ENCODE measurements at places on chromosomes 3 and 15.

DNA sequence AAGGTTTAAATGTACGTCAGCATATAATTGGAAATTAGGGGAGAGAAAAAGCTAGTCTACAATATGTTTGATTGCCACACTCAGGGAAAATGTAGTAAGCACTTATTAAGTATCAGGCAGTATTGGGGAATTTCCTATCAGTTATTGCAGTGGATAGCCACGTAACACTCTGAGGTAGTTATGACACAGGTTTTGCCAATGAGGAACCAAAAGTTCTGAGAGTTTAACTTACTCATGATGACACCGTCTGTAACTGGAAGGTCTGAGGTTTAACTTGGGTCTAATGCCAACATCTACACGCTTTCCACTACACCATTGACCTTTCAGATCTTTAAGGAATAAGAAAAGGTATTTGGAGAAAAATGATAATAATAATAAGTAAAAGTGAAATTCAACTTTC is 89.5 kb downstream of the ZMAT3 start:
- no peak for DNase-seq

DNA sequence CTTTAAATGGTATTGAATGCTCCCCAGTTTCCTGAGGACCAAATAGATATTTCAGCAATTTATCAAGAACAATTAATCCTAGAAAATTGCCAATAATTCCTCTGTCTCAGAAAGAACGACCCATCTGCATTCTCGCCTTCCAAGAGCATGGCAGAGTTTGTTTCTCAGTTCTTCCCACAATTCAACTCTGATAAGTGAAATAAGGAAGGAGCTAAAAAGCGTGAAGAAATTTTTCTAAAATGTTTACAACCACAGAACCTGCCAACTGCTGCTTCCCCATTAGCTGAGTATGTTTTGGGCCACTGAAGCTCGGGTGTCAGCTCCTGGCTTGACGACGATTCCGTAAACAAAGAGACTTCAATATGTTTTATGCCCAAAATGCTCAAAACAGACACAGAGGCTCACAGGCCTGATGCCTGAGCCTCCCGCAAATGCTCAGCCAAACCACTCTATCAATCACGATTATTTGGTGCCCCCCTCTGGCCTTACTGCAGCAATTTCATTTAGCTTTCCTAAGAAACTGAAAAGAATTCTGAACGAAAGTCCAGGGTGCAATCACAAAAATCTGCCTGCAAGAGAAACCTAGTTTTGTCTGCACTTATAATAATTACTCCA is 259.2 kb upstream of the CCDC54 start:
- DNase-seq = peak; percentile 78

GRCh38 chr15:38354315-38354929 is 99.5 kb upstream of the FAM98B start:
- peak; percentile 73 for DNase-seq

- no peak for DNase-seq
Observed at GRCh38 chr15:29031502-29032228, 145.9 kb downstream of the APBA2 start.

GRCh38 chr3:145906301-145906700 is 254.7 kb downstream of the PLOD2 start:
- peak; percentile 16 for DNase-seq

GRCh38 chr3:50625231-50626182 is 8.6 kb downstream of the MAPKAPK3 start:
- DNase-seq = no peak

DNA sequence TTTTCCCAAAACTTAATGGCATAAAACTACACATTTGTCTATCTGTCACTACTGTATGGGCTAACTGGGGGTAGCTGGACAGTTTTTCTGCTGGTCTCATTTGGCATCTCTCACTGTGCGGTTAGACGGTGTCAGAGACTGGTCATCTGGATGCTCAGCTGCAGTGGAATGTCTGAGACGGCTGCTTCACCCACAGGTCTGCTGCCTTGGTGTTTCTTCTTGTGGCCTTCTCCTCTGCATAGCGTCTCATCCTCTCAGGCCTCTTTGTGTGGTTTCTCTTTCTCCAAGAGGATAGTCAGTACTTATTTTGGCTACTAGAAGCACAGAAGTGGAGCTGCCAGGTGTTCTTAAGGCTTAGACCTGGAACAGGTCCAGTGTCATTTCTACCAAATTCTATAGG is 35.9 kb upstream of the GOLGA6L9 start:
- DNase-seq = no peak

- no peak for DNase-seq
Observed at GRCh38 chr3:65377637-65378036, 661.1 kb downstream of the MAGI1 start.

- DNase-seq = no peak
Observed at GRCh38 chr15:87779746-87780145, 476.8 kb downstream of the NTRK3 start.

GRCh38 chr3:132722165-132723023 is at the start of gene NPHP3:
Gene NPHP3 (minus strand): TSS chr3:132722409. CDS start chr3:132722355, 54 bp downstream.
- DNase-seq = peak; percentile 97

GRCh38 chr3:197820550-197821335 is 29.7 kb downstream of the LRCH3 start:
- DNase-seq = no peak

DNA sequence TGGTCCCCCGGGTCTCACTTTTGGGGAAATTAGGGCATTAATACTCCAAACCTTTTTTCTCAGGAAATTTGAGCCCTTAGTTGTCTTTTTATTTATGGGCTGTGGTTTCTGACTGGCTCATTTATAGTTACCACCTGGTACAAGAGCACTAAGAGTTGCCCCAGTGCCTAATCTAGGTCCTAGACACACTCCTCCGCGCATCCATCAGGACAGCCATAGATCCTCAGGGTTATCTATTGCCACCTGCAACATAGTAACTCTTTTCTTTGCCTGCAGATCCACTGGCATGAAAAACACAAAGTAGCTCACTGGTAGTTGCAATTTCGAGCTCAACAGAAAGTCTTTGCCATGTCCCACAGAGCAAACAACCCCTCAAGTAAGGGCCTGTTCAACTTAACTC is 576.4 kb upstream of the ROBO2 start:
- no peak for DNase-seq

DNA sequence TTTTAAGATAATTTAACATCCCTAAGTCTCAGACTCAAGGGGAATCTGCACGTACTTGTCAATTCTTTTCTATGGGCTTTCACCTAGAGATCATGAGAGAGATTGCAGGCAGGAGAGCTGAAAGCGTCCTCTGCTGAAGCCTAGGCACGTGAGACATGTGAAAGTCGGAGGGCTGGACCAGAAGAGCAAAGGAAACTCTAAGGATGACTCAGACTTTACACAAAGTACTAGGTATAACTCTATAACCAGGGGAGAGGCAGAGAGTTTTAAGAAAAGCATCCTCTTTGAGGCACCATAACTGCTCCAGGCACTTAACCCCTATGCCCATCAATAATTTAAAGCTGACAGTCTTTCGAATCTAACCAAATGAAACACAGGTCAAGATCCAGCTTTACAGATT is 436.6 kb downstream of the VGLL3 start:
- no peak for DNase-seq

- no peak for DNase-seq
Observed at GRCh38 chr3:126452213-126452612, 23.5 kb downstream of the ZXDC start.

DNA sequence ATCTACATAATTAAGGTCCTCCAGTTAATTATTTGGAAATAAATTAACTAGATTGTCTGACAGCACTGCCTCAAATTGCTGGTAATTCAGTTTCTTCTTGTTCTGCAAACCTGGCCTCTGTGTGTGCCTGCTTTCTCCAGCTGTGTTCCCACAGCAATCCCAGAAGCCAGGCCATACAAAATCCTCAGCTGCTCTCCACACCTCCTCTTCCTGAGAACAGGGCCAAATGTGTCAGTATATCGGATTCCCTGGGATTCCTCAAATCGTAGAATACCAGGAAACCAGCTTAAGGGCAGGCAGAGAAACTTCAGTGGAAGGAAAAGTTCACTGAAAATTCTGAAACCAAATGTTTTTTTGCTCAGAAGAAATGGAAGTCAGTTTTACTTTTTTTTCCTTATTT is 261.4 kb downstream of the ZMAT3 start:
- peak; percentile 69 for DNase-seq

- DNase-seq = no peak
Observed at GRCh38 chr3:131329774-131330173, 51.8 kb upstream of the NUDT16 start.

- DNase-seq = no peak
Observed at GRCh38 chr15:35019404-35020327, 31.6 kb upstream of the ZNF770 start.

DNA sequence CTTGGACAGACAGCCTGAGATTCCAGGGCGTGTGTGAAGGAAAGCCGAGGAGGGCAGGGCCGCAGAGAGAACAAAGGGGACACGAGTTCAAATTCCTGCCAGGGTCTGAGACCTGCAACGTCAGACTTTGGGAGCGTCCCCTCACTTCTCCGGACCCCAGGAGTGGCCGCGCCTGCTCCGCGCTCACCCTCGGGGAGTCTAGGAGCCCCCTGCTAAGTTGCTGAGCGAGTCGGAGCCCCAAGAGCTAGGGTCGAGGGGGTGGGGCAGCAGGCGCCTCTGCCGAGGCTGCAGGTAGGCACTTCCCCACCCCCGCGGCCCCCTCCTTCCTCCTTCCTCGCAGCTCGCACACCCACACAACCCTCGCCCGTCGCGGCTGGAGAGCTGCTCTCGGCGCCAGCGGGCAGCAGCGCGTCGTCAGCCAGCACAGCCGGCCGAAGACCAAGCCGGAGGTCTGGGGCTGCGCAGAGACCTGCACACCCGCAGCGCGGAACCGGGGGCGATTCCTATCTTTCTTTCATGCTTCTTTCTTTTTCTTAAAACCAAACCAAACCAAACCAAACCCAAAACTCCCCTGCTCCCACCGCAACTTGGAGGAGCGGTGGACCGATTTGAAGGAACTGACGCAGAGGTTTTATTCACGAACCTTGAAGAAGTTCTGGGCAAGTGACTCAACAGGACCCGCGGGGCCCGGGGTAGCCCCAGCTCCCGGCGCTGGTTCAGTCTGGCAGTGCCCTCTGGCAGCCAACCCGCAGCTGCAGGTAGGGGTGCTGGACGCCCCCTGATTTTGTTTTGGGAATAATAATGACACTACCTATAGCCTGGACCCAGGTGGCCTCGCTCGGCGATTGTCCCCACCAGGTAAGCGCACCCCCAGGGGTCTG is at the start of gene ANKRD34C:
Gene ANKRD34C, plus strand, starts transcription at position 352 of the 881 bp plus-strand sequence. CDS start 10,563 bp downstream, outside the sequence.
- no peak for DNase-seq

- DNase-seq = no peak
Observed at GRCh38 chr3:191105418-191105817, 93.6 kb upstream of the OSTN start.

DNA sequence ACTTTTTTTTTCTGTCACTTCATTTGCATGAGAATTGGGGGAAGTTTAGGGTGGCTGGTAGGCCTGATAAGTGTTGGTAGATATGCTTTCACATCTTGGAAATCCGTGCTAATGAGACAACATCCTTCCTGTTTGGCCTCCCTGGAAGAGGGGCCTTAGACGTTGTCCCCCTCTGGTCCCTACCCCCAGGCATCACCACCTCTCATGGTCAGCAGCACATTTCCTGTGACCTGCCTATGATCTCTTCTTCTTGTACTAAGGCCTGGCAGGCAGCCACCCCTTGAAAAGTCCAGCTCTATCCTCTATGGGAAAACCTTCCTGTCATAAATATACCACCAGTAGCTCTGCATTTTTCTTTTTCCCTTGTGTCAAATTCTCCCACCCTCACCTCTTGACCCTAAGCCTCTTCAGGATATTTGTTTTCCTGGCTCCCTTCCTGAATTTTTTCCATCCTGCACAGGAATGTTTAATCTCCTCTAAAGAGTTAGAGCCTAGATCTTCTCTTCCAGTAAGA is 107.8 kb downstream of the SNRK start:
- DNase-seq = peak; percentile 40

GRCh38 chr15:67652586-67652985 is 110.1 kb downstream of the MAP2K5 start:
- no peak for DNase-seq

DNA sequence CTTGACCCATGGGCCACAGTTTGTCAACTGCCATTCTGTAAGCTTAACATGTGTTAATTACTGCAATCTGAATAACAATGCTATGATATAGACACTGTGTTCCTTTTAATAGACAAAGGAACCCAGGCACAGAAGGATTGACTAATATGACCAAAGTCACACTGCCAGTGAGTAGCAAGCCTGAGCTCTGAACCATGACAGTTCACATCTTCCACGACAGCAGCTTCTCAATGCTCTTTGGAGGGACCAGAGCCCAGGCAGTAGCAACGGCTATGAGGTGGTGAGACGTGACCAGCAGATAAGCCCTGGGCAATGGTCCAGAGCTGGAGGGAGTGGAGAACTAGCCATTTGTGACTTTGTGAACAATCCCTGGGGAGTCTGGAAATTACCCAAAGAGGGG is 19.4 kb downstream of the CA12 start:
- DNase-seq = no peak

- DNase-seq = no peak
Observed at GRCh38 chr3:130741946-130742610, 4.6 kb downstream of the PIK3R4 start.

GRCh38 chr3:11392014-11392859 is 120.0 kb downstream of the ATG7 start:
- no peak for DNase-seq

DNA sequence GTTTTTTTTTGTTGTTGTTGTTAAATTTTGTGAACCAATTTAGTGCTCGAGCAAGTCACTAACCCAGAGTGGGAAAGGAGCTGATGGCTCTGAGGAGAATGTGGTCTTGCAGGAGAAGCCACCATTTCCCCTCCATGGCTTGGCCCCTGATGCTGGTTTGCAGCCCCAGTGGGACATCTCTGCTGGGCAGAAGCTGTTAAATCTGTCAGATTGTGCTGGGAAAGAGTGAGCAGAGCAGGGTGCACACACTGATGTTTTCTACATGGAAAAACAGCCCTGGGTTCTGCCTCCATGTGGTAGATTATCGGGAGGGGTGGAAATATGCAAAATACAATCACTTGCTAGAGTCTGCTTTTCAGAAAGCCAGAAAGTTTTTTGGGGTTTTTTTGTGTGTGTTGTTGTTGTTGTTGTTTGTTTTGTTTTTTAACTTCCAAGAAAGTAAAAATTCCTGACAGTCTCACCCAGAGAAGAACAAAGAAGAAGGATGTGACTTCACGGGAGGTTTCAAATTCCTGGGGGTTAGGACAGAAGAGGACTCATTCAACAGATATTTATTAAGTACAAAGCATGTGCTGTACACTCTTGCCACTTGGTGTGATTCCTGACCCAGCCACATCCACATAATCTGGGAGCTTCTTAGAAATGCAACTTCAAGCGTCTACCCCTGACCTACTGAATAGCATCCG is 133.7 kb downstream of the FOXB1 start:
- DNase-seq = no peak

- DNase-seq = no peak
Observed at GRCh38 chr3:24968036-24968435, 460.0 kb upstream of the RARB start.
